ENCODE measurements at places on chromosomes 12 and 14.

DNA sequence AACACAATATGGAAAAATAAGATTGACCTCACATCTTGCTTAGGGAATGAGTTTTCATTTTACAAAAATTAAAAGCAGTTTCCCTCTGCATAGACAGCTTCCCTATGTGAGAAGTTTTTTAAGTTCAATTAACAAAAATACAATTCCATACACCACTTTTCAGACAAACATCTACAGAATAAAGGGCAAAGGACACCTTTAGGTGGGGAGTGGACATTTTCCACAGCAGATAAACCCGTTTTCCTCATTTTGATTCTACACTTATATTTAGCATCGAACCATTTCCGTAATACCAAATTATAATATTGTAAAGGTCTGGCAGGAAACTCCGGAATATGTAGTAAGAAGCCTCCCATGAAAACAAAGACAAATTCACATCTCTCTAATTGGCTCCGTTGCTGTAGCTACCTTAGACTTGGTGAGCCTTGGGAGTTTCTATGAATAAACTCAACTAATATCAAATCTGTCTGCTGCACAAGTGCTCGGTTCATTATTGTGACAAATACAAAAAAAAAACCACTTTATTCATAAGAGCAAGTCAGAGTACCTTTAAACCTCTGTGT is 1.7 kb downstream of the ARMH4 start:
- no peak for DNase-seq

DNA sequence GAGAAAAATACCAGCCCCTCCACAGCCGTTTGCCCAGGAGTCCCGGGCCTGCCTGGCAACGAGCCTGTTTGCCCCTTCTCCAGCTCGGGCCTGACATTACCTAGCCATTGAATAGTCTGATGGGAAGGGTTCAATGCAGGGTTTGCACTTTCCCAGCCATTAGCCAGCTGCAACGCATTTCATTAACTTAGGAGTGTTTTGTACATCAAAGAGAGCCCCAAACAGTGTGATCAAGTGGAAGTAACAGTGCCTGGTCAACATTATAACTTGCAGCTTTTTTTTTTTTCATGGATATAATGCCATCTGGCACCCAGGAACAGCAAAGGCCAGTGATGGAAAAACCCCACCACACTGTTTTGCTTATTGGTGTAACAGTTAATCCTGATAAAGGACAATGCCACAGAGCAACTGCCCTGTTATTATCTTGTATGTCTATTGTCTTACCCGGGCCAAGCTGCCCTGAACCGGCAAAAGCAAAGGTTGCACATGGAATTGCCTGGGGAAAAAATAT is 38.0 kb downstream of the BTG1 start:
- DNase-seq: no peak

DNA sequence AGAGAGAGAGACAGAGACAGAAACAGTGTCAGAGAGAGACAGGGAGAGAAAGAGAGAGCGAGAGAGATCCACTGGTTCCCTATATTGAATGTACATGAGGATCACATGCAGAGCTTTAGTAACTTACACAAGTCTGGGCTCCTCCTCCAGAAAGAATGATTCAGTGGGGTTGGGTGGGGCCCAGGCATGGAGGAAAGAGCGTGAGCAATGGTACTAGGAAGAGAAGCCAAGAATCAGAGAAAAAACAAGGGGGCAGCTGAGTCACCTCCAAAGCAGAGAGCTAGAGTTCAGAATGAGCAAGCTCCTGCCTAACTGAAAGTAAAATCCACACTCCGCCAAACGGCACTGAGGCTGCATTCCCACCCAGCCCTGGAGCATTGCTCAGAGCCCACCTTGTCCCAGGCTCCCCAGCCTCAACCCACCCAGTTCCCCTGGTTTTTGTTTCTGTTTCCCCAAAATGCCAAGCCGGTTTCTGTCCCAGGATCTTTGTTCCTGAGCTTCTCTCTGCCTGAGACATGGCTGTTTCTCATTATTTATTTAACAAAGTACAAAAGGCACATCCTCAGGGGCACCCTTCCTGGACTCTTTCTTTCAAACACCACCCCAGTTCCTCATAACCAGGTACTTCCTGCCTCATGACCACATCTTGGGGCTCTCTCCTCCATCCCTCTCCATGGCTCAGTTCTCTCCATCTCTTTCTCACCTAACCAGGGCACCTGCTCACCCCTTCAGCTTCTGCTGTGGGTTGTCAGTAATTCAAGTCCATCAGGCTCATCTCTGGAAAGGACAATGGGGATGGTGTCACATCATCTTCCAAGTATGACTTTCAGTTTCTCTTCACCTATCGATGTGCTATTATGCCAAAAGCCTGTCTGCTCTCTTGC is 670.3 kb upstream of the TBX3 start:
- DNase-seq: peak; percentile 90

DNA sequence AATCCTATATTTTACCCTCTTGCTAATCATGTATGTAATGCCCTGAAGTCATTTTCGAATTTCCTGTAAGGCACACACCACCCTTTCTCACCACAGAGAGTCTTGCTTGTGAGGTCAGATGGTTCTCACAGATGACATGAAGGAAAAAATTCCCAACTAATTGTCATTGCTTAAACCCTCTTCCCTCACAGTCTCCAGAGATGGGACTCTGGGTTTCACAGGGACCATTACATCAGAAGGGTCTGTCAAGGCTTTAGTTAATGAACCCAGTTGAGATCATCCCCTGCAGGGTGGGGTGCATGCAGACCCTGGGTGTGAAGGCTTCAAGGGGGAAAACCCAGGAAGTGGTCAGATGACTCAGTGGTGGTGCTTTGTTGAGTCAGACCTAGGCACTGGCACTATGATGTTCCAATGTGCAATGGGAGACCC is 229.6 kb downstream of the BCAT1 start:
- no peak for DNase-seq

DNA sequence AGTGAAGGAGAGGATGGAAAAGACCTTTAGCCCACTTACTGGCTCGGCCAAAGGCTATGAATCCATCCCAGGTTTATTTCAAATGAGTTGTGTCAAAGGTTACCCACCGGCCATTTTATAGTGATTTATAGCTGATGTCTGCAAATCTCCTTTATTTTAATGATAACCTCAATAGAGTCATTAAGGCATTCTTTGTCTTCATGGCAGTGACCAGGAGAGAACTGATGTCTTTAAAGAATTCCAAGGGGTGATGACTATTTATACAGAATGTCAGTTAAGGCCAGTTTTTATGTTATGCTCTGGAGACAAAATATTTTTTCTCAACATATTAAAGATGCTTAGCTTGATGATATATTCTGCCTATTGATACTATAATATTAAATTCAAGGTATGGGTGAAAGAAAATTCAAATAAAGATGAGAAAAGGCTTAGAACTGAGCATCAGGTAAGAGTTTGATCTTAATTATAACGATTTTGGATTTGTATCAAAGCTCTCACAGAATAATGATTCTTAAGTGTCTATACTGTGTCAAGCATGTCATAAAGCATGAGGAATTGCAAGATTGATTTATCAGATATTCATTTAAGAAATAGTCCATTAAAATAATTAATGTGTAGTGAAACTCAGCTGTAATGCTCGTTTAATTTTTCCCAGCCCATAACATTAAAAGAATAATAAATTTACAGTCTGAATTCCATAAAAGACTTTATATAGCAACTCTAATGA is 361.5 kb downstream of the SOX5 start:
- no peak for DNase-seq

- no peak for DNase-seq
Measured at GRCh38 chr12:115504306-115505290, 772.9 kb downstream of the MED13L start.

DNA sequence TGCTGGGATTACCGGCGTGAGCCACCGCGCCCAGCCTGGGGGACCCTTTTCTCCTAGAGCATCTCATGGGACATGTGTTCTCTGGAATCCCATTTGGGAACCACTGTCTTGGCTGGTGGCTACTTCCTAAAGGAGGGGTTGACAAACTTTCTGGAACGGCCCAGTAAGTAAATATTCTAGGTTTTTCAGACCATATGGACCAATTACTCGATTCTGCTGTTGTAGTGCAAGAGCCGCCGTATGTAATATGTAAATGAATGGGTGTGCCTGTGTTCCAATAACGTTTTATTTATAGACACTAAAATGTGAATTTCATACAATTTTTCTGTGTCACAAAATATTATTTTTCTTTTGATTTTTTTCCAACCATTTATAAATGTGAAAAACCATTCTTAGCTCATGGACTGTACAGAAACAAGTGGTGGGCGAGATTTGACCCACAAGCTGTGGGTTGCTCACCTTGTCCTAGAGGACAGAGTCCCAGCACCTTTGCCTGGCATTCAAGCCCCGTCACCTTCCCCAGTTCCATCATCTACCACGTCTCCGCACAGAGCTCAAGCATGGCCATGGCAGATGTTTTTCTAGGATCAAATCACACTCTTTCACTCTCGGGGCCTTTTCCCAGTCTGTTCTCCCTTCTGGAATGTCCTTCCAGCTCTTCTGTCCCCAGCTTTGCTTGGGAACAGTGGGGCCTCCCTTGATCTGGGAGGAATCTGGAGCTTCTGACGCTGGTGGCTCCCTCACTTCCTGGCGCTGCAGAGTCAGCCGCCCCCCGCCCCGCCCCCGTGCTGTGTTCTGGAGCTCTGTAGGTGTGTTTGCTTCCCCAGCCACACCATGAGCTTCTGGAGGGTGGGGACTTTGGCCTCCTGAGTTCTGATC is 17.9 kb upstream of the RCOR1 start:
- DNase-seq: no peak

DNA sequence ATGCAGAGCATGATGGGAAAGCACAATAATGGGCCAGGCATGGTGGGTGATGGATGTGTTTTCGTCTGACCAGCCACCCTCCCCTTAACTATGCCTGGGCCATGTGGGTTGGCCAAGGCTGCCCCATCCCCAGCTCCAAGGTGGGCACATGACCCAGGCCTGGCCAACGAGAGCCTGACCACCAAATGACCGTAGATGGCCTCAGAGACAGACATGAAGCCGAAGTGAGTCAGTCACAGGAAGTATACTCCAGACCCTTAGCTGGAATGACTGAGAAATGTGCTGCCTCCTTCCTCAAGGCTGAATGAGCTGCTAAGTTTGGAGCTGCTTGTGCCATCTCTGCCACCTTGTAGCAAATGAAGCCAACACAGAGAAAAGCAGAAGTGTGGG is 233.6 kb downstream of the BCL11B start:
- no peak for DNase-seq

All from GM04503 (cell line).